ENCODE measurements at places on chromosomes 3 and 15.

GRCh38 chr15:58795825-58796224 lies 24.7 kb downstream of the MINDY2 start:
- DNase-seq = no peak

GRCh38 chr15:57554812-57555179 lies 36.9 kb upstream of the MYZAP start:
- DNase-seq = no peak

DNA sequence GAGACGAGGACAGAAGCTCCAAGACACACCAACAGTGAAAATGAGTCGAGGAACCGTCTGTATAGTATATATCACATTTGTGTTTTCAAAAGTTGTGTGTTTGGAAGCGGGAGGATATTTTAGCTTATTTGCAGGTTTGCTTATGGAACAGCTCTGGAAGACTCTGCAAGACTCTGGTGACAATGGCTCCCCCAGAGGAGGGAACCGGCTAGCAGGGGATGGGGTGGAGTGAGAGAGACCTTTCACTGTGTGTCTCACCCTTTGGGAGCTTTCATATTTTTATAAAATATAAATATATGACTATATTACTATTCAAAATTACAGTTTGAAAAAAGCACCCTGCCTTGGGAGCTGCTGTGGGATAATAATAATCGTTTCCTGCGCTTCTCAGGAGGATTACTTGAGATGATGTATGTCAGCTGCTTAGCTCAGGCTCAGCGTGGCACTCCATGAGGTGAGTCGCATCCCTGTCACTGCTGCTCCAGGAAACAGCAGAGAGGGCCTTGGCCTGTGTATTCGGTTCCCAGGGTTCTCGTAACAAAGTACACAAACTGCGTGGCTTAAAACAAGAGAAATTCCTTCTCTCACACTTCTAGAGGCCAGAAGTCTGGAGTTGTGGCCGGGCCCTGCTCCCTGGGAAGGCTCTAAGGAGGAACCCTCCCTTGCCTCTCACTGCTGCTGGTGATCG lies 183.9 kb downstream of the FAM43A start:
- no peak for DNase-seq

GRCh38 chr3:77320514-77320913 lies 280.6 kb downstream of the ROBO2 start:
- no peak for DNase-seq

GRCh38 chr3:89925976-89926375 lies 818.6 kb downstream of the EPHA3 start:
- DNase-seq = no peak

- DNase-seq = no peak
Measured at GRCh38 chr15:88738796-88739195, 64.4 kb upstream of the ACAN start.

GRCh38 chr15:75179746-75180140 lies 21.9 kb upstream of the C15orf39 start:
- no peak for DNase-seq

DNA sequence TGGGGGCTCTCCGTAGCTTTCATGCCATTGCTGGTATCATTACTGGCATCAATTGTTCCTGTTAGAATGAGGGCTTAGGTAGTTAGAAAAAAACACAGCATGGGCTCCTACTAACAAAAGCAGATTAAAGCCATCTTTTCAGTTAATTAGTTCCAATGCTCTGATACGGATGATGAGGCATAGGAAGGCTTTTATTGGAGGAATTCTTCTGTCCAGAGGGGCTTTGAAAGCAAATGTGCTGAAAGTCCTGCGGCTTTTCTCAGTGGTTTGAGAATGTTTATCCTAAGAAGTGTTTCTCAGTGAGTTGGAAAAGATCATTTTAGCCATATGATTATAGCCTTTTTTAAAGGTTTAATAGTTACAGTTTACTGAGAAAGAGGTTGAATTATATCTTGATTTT lies 198.5 kb downstream of the THSD4 start:
- no peak for DNase-seq

GRCh38 chr3:50248387-50248786 lies 12.4 kb downstream of the GNAI2 start:
- no peak for DNase-seq

- no peak for DNase-seq
Measured at GRCh38 chr15:42819786-42820185, 82.9 kb upstream of the CDAN1 start.

DNA sequence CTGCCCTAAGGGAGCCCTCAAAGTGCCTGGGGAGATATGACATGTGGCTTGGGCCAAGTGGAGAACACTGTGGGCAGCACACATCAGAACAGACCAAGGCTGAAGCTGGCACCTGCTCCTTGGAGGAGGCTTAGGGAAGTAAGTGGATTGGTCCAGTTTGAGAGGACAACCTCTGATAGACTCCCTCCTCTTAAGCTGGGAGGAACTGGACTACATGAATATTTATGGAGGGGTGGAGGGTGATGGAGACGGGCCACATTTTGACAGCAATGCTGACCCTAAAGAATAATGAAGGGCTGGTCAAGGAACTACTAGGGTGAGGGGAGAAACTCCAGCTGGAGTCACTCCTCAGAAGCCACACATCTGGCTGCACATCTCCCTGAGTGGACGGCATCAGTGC lies 6.5 kb upstream of the CD276 start:
- no peak for DNase-seq

DNA sequence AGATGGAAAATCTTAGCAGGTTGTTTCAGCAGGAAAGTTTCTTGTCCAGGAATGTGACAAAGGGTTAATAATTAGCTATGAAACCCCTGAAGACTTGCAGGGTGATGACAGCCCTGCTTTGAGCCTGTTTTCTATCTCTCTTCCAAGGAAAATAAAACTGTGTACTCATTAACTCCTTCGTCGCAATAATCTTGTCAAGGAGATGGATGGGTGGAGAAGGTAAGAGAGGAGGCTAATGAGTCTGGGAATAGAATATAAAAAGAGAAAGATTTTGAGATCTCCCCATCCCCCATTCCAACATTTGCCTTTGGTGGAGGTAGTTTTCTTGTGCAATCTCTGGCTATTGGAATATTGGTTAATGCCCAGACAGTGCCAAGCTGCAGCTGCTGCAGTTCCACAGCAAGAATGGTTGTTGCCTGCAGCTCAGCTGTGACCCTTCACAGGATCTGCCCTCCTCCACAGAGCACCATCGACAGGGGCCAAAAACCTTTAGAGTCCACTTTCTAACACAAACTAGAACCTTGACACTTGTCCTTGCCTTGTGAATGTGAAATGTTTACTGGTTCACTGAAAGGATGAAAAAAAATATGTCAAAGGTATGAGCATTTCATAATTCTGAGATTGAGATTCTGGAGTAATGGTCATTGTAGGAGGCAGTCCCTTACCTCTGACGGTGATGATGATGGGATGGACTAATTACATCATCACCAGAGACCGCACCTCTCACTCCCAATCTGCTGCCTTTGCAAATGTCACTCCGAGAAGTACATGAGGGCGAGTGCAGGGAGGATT lies 4.2 kb upstream of the LRIG1 start:
- no peak for DNase-seq

DNA sequence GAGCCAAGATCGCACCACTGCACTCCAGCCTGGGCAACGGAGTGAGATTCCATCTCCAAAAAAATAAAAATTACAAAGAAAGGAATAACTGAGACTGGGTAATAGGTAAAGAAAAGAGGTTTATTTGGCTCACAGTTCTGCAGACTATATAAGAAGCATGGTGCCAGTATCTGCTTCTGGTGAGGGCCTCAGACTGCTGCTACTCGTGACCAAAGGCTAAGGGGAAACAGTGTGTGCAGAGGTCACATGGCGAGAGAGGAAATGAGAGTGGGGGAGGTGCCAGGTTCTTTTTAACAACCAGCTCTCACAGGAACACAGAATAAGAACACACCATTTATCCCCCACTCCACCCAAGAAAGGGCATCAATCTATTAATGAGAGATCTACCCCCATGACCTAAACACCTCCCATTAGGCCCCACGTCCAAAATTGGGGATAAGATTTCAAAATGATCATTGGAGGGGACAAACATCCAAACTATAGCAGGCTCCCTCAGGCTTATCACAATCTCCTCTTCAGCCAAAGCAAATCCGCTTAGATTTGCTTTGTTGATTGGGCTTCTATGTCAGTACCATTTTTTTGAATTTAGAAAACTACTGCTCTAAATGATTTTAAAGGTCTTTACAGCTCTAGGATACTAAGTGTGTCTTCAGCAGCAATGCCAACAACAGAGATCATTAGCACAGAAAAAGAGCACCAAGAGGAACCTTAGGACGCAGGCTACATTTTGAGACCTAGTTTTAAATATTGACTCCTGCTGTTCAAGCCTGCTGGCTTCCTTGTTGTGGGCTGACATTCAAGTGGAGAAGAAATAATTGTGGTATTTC lies 84.2 kb upstream of the TBL1XR1 start:
- no peak for DNase-seq

- no peak for DNase-seq
Measured at GRCh38 chr3:12175137-12175593, 16.5 kb upstream of the TIMP4 start.

- no peak for DNase-seq
Measured at GRCh38 chr15:93235926-93236780, 147.1 kb upstream of the RGMA start.

DNA sequence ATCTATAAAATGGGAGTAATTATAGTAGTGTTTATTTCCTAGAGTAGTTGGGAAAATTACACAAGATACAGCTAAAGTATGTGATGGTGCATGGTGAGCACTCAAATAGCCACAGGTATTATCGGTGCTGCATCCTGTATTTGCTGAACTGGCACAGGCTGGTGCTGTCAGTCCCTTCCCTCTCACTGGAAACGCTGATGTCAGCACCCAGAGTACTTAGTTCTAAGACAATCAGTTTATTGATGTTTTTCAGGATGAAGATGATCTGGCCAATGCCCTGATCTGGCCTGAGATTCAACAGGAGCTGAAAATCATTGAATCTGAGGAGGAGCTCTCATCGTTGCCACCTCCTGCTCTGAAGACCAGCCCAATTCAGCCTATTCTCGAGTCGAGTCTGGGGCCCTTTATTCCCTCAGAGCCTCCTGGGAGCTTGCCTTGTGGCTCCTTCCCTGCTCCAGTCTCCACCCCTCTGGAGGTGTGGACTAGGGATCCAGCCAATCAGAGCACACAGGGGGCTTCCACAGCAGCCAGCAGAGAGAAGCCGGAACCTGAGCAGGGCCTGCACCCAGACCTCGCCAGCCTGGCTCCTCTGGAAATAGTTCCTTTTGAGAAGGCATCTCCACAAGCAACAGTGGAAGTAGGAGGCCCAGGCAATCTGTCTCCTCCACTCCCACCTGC lies 49.7 kb downstream of the TMEM39A start:
- DNase-seq = no peak

- no peak for DNase-seq
Measured at GRCh38 chr15:66008940-66009562, 139.8 kb downstream of the RAB11A start.

DNA sequence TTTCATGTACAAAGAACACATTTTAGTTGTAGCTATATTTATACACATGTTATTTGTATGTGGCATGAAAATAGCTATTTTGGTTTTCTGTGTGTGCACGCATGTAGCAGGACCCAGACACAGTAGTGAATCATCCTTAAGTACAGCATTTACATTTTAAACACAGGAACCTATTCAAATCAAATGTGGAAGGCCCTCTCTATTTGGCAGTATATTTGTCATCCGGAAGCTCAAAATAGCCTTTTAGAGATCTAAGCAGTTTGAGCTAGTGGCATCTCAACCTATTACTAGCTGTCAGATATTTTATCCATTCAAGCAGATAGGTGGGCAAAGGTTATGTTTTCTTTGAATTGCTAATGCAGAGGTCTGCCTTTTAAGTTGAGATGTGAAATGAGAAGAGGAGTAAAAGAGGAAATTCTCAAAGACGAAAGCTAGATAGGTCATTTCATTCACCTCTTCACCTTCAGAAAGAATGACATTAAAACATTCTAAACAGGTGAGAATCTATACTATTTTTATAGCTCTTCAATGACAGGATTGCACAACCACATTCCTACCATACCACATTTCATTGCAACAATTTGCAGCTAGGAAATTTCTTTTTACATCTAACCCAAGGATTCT lies 46.3 kb upstream of the TIPARP start:
- no peak for DNase-seq

GRCh38 chr3:157626817-157627216 lies 123.6 kb upstream of the VEPH1 start:
- no peak for DNase-seq

- DNase-seq = peak; percentile 70
Measured at GRCh38 chr3:128322030-128323022, 144.4 kb downstream of the DNAJB8 start.

DNA sequence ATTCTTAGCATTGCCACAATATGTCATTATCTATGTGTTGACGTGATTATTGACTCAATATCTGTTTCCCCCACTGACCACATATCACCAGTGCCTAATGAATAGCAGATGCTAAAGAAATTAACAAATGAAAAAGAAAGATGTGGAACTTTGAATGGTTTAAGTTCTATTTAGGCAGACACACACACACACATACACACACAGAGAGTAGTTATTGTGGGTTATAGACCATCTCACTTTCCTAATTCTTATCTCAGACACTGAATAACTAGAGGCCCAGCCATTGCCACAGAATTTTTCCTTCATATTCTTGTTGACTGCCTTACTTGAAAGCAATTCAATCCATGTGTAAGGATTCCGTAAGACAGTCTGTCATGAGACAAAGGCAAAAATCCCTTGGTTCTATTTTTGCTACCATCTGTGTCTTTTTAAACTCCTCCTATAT lies 61.9 kb upstream of the PHLDB2 start:
- DNase-seq = no peak

DNA sequence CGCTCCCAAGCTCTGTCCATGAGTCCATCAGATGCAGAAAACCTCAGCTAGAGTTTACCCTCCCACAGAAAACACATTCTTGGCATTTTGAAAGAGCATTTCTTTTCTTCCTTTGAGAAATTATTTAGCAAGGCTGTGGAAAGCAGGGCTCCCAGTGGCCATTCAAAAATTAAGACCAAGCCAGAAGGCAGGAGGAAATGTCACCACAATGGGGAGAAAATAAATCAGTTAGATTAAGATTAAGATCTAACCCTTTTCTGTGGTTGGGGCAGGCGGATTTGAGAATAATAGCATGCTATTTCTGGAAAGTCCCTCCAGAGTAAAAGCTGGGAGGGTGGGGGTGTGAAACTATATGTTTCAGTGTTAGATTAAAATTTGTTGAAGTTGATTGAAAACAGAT lies 20.2 kb downstream of the LRIG1 start:
- no peak for DNase-seq
